SK-N-SH (cell line): ENCODE measurements at places on chromosomes 5 and 9.
A peak's percentile ranks its signal among the peaks of the same experiment; 100 is the strongest.

DNA sequence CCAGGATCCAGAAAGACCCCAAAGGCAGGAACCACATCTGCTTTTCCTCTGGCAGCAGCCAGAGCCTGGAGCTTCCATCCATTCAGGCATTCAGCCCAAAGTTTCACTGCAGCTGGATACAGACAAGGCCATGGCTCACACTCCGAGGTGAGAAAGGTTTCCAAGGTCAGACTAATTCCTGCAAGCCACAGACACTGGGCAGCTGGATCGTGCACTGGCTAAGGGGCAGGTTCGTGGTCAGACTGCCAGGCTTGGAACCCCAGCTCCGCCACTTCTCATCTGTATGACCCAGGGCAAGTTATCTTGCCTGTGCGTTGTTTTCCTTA lies 36.9 kb downstream of the SPOCK1 start:
- peak; percentile 39 for DNase-seq

GRCh38 chr9:76729980-76730737 lies 34.1 kb upstream of the PCA3 start:
- DNase-seq = no peak

GRCh38 chr9:127224883-127225739 lies 39.5 kb upstream of the GARNL3 start:
- peak; percentile 100 for DNase-seq

DNA sequence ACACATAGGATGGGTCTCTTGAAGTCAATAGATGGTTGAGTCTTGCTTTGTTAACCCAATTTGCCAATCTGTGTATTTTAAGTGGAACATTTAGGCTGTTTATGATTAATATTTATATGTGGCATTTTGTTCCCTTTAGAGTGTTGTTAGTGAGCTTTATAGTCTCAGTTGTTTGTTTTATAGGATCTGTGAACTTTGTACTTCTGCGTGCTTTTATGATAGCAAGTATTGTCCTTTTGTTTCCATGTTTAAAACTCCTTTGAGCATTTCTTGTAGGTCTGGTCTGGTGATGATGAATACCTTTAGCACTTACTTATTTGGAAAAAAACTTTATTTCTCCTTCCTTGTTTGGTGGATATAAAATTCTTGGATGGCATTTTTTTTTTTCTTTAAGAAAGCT lies 23.8 kb downstream of the SELENOP start:
- no peak for DNase-seq

- no peak for DNase-seq
Observed at GRCh38 chr9:70607329-70607728, 192.9 kb upstream of the KLF9 start.
